ENCODE measurements at places on chromosomes 11 and 22.

DNA sequence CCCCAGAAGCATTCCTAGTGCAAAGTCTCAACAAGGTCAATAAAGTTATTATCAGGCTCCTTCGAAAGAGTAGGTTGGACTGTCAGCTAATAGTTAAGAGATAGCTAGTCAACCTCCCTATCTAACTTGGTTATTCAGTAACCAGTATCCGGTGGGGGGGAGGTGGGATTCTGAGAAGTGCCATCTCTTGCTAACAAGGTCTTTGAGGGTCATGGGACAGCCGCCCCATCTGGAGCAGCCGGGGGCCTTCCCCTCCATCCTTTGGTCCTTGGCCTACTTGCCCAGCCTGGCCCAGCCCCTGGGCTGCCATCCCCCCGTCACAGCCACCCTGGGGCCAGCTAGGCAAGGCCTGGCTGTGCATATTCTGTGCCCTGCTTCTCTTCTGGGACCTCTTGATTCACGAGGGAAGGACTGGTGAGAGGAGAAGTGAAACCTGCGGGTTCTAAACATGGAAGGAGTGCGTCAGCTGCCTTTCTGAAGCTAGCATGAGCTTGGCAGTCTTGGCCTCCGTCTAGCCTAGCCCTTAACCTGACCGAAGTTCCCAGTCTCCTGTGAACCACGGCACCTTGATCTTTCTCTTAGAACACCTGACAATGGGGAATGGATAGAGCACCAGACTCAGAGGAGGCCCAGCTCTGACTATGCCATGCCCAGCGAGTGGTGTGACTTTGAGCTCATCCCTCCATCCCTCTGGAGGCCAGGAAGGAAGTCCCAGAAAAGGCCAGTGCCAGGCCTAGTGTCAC is 9.3 kb downstream of the SLC37A2 start:
- no peaks in the 10 kb centered on the region for H3K27me3 ChIP-seq
- H3K4me3 ChIP-seq: no peak overlapping the region
- peaks cover 7% of the 10 kb centered on the region for H3K4me1 ChIP-seq
- DNase-seq: no peak
- no peaks in the 10 kb centered on the region for H3K36me3 ChIP-seq

DNA sequence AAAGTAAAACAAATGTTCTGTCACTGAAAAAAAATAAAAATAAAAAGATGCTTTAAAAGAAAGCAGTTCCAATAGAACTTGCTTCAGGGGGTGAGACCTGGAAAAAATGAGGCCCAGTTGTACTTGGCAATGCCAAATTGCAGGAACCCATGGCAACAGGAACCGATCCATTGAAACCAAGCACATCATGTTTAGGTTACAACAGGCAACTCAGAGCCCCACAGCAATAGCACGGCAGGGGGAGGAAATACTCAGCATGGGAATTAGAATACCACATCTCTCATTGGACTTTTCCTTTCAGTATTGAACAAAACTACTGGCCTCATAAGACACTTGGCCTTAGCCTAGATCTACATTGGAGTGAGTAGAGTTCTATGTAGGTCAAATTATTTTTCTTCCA is 84.3 kb downstream of the MSANTD4 start:
- no peaks in the 10 kb centered on the region for H3K36me3 ChIP-seq
- peaks cover 7% of the 10 kb centered on the region for H3K4me1 ChIP-seq
- H3K27me3 ChIP-seq: no peaks in the 10 kb centered on the region
- H3K27ac ChIP-seq: no peak overlapping the region

DNA sequence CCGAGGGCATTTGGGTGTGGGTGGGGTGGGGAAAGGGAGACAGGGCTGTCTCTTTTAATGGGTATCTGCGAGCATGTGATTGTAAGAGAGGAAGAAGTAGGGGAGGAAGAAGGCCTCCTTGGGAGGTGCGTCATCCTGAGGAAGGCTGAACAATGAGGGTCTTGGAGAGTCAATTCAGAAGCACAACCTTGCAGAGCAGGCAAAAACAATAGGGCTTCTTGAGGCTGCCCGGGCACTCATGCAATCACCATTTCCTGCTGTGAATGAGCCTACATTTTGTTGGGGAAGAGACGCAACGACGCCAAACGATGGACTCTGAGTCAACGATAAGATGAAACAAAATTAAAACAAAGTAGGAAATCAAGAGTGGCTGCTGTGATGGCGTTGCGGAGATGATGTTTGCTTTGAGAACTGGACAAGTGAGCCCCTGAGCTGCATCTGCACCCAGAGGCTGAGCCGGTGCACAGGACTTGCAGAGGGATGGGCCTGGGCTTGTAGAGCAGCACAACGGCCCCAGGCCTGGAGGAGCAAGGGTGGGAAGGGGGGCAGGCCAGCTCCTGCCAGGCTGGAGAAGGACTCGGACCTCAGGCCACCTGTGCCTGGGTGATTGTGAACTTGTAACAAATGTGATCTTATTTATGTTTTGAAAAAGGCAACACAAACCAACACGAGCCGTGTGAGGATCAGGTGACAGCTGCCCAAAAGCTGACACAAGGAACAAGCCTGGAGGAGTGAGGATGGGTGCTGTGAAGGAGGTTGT is 92.3 kb upstream of the B3GAT1 start:
- H3K4me3 ChIP-seq: no peak overlapping the region
- H3K4me1 ChIP-seq: peaks cover 22% of the 10 kb centered on the region
- H3K27ac ChIP-seq: no peak overlapping the region
- no peaks in the 10 kb centered on the region for H3K36me3 ChIP-seq
- no peaks in the 10 kb centered on the region for H3K27me3 ChIP-seq
- DNase-seq: peak; percentile 34

- H3K4me3 ChIP-seq: peak overlapping the region; percentile 90
- H3K27me3 ChIP-seq: no peaks in the 10 kb centered on the region
- peaks cover 23% of the 10 kb centered on the region for H3K4me1 ChIP-seq
- H3K27ac ChIP-seq: no peak overlapping the region
- H3K36me3 ChIP-seq: no peaks in the 10 kb centered on the region
These were observed 3.0 kb downstream of the CTNND1 start for GRCh38 chr11:57764566-57764965.

- H3K27ac ChIP-seq: no peak overlapping the region
- no peak for DNase-seq
- peaks cover 3% of the 10 kb centered on the region for H3K4me1 ChIP-seq
- H3K27me3 ChIP-seq: peaks cover 3% of the 10 kb centered on the region
- no peak overlapping the region for H3K4me3 ChIP-seq
- no peaks in the 10 kb centered on the region for H3K36me3 ChIP-seq
These were observed 2.1 kb downstream of the TRIM29 start for GRCh38 chr11:120135838-120136237.

All from neural progenitor cell (in vitro differentiated cells).